ENCODE measurements at places on chromosomes 3 and 15.

DNA sequence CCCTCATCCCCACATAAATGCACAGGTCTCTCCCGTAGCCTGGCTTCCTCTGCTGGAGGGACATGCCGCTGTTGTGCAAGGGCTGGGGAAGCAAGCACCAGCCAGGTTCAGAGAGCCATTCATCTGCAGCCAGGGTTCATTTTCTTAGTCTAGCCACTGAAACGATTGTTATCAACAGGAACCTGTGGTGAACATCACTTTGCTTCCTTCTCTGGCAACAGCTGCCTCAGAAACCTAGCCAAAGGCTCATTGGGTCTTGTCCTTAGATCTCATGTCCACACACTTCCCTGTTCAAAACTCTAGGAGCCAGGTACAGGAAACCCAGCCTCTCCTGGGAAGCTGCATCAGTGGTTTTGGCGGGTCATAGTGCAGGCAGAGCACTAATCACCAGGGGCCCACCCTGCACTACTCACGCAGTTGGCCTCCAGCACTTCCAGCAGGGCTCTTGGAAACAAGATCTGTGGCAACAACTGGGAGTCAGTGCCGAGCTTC, 47.0 kb downstream of the OXNAD1 start:
- DNase-seq, result no peak

- DNase-seq, result no peak
These were observed 157.7 kb downstream of the RBMS3 start for GRCh38 chr3:29438580-29438979.

GRCh38 chr15:41561104-41561776, 2.2 kb downstream of the TYRO3 start:
- no peak for DNase-seq

- DNase-seq, result no peak
These were observed 56.4 kb downstream of the LSAMP start for GRCh38 chr3:116388867-116389385.

GRCh38 chr15:48222627-48223026, 16.5 kb downstream of the SLC12A1 start:
- DNase-seq, result no peak

GRCh38 chr3:17118771-17119170, 234.0 kb downstream of the PLCL2 start:
- no peak for DNase-seq

DNA sequence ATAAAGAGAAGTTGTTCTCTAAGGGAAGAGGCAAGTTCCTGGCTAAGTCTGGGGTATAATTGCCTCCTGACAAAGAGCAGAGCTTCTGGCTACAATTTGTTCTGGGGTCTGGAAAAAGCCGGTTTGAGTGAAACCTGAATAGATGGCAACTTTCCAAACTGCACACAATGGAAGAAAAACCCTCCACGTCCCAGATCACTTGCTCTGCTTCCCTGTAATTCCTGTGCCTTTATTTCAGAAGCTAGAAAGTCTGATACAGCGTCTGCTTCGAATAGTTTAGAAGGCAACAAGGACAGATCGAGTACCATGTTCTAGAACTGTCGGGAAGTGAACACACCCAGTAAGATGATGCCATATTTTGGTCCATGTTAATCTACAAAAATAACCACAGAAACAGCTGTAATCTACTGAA, 1.6 kb upstream of the WDR82 start:
- no peak for DNase-seq

DNA sequence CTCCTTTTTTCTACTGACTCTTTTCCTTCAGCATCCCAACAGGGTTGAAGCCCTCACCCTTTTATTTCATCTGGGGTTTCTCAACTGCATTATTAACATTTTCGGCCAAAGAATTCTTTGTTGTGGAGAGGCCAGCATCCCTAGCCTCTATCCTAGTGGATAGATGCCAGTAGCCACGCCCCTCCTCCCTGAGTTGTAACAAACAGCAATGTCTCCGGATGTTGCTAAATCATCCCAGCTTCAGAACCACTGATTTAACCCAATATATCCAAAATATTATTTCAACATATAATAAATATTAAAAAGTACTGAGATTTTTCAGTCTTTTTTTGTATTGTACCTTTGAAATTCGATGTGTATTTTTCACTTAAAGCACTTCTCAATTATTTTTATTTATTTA, 2.0 kb upstream of the RNF111 start:
- DNase-seq, result peak; percentile 7

DNA sequence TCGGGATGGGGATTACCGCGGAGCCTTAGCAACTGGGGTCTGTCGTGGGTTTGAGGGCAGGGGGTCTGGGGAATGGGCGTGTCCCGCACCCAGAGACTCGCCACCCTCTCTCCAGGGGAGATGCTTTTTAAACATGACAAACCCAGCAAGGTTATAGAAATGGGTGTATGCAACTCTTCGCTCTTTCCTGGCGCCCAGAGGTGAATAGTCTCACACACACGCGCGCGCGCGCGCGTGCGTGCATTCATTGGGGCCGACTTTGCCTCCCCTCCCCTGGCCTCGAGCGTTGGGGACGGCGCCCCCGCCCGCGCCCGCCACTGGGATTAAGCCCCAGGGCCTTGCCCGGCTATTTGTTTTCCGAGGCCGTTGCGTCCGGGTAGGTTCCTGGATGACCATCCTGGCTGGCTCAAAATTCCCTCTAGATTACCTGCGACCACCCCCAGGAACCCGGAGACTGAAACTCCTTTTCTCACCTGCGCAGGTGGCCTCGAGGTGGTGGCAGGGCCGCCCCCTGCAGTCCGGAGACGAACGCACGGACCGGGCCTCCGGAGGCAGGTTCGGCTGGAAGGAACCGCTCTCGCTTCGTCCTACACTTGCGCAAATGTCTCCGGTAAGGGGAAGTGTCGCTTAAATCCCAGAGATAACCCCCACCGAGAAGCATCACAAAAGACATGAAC, 777 bp downstream of the GPR160 start:
- no peak for DNase-seq

DNA sequence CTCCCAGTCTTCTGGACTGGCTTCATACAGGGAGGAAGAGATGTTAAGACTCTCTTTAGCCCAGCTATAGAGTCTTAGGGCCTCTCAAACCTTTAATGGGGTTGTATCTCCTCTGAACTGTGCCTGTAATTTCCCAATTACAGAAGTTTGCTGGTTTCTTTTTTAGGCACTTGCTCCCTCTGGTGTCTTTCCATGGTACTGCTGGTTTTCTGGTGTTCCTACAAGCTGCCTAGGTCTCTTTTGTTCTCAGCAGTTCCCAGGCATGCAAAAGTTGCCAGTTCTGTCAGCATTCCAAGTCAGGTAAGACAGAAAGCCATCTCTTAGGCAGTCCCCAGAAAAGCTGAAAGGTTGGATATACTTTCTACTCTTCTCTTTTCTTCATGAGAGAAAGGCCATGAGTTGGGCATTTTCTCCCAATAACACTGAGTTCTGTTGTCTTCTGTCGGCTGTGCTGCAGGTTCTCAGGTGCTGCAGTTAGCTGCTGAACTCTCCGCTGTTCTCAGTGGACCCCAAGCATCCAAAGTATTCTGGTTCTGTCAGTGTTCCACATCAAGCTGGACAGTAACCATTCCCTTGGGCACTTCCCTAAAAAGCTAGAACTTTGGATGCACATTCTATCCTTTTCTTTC, 54.4 kb upstream of the EHHADH start:
- DNase-seq, result peak; percentile 71

- DNase-seq, result no peak
These were observed 7.5 kb downstream of the ZNF148 start for GRCh38 chr3:125367403-125368230.

GRCh38 chr3:106025151-106025722, 156.4 kb upstream of the CBLB start:
- DNase-seq, result no peak

- no peak for DNase-seq
These were observed 200.6 kb upstream of the ZBTB20 start for GRCh38 chr3:115347737-115348136.

GRCh38 chr3:4834403-4834866, 144.8 kb upstream of the BHLHE40 start:
- no peak for DNase-seq

Data from iPS DF 19.7 (cell line).